ENCODE measurements at places on chromosomes 13 and 19.
A peak's percentile ranks its signal among the peaks of the same experiment; 100 is the strongest.

GRCh38 chr13:90710164-90710759 is 637.2 kb upstream of the MIR17HG start:
- no peak for DNase-seq

- peak; percentile 69 for DNase-seq
Measured at GRCh38 chr19:36009220-36009619, 607 bp upstream of the SYNE4 start.

- DNase-seq, result no peak
Measured at GRCh38 chr19:49949742-49950589, 11.0 kb downstream of the SIGLEC11 start.

DNA sequence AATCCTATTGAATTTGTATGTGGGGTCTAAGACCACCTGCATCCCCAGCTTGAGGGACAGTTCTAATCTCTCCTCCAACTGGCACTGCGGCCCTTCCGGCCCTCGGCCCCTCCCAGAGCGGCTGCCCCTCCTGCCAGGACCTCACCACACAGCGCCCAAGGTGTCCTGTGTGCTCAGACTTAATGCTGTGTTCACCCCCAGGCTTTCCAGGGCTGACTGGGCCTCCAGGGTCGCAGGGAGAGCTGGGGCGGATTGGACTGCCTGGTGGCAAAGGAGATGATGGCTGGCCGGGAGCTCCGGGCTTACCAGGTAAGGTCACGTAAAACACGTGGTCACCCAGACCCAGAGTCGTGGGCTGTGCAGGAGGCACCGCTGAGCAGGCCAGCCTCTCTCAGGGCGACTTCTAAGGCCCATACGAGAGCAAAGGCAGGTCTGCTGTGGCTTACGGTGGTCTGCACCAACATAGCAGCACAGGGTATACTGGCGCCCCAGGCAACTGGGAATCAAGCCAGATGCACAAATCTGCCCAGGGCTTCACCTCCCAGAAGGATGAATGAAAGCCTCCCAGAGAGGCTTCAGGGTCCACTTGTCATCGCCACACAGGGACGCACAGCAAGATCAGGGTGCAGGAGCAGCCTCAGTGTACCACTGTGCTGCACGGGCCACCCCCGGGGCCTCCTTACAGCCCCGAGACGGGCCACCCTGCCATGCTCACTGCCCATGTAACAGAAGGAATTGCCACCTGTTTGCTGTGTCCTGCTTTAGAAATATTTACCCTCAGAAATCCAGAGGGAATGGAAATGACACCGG is 69.4 kb downstream of the RAB20 start:
- no peak for DNase-seq

GRCh38 chr13:97395447-97396136 is 38.4 kb upstream of the RAP2A start:
- DNase-seq, result no peak

- no peak for DNase-seq
Measured at GRCh38 chr13:44431150-44431549, 57.5 kb downstream of the SERP2 start.

- DNase-seq, result no peak
Measured at GRCh38 chr13:79307433-79307861, 98.6 kb downstream of the RBM26 start.

GRCh38 chr13:54492995-54493394 is 1464.4 kb downstream of the OLFM4 start:
- DNase-seq, result no peak

- no peak for DNase-seq
Measured at GRCh38 chr19:13819238-13819637, 24.0 kb downstream of the ZSWIM4 start.

DNA sequence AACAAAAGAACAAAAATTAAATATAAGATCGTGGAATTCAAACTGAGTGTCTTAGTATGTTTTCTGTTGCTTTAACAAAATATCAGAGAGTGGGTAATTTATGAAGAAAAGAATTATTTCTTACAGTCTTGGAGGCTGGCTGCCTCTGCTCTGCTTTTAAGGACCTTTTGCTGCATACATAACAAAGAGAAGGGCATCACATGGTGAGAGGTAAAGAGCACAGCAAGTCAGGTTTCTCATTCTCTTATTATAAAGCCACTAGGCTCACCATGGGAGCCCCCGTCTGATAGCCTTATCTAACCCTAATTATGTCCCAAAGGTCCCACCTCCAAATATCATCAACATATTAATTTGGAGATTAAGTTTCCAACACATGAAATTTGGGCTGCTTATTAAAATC is 231.3 kb downstream of the SLITRK6 start:
- DNase-seq, result no peak

DNA sequence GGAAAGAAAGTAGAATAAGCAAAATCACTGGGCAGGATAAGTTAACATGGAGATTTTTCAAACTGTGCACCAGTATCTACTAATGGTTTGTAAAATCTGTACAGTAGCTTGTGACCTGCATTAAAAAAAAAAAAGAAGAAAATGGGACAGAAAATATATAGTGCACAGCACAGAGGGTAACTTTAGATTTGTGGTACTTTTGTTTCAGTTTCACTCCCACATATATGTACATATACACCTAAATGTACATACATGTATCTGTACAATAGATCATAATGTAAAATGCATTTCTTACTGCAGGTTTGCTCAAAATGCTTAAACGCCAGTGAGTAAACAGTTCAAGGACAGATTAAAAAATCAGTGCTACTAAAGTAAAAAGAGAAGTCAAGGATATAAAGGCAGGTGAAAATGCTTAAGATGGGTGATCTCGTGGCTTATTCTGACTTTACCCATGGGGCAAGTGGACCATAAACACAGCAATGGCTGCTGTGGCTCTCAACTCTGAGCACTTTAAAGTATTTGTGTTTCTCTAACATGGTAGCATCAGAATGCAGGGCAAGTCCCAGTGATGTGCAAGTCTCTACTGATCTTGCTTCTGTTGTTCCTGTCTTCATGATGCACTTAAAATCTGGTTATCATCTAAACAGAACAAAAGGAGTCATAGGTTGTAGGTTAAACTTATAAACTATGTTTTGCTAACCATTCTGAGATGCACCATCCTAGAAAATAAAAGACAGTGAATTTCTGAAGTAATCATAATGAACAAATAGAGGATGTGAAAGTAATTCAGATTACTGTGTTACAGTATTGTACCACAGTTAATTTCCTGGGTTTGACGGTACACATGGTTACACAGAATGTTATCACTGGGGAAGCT is 112.3 kb downstream of the MIPEP start:
- DNase-seq, result no peak

GRCh38 chr19:32098968-32099367 is 246.4 kb upstream of the ZNF507 start:
- DNase-seq, result no peak

GRCh38 chr19:35774274-35775045 is 904 bp upstream of the ARHGAP33 start:
- no peak for DNase-seq

- peak; percentile 85 for DNase-seq
Measured at GRCh38 chr19:48837051-48837524, 797 bp upstream of the HSD17B14 start.

GRCh38 chr19:35491836-35492360 is 1.6 kb upstream of the KRTDAP start:
- no peak for DNase-seq

- no peak for DNase-seq
Measured at GRCh38 chr13:34654647-34655046, 287.4 kb upstream of the NBEA start.

- peak; percentile 99 for DNase-seq
Measured at GRCh38 chr19:55674841-55675660, at the start of gene EPN1. EPN1 (plus strand) TSS chr19:55675226; CDS start chr19:55678628, 3,402 bp downstream.

DNA sequence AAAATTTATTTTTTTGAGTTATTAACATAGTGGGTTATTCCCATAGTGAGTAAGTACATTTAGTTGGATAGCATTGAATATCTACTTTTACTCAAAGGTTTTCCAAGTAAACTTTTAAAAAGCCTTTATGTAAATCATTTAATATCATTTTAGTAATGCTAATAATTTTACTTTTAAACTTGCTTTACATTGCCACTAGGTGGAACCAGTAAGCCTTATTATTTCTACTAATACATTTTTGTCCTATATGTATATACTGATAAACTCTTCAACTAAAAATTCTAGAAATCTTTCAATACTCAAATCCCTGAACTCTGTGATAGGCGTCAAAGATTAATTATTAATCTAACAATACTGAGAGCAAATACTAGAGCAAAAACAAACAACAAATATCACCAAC is 1709.2 kb upstream of the PCDH20 start:
- DNase-seq, result no peak

- DNase-seq, result no peak
Measured at GRCh38 chr19:18428173-18428786, 9.1 kb downstream of the SSBP4 start.

GRCh38 chr19:6767357-6768235 is at the start of gene SH2D3A:
SH2D3A (minus strand) TSS chr19:6767435; CDS start chr19:6763748, 3,687 bp downstream.
- peak; percentile 97 for DNase-seq

DNA sequence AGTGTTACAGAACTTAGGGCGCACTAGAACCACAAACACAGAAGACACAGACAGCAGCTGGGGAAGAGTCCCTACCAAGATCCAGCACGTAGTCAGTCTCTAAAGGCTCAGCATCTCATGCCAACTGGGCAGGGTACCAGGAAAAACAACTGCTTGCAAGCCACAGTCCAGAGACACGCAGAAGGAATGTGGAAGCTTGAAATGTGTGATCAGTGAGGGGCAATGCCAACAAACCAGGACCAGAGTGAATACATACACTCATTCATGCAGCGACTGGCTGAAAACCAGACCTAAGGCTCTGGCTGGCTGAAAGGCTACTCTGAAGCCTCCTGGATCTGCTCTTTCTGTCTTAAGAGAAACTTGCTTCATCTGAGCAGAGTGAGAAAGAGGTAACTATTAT is 1484.8 kb downstream of the EFNB2 start:
- DNase-seq, result no peak

DNA sequence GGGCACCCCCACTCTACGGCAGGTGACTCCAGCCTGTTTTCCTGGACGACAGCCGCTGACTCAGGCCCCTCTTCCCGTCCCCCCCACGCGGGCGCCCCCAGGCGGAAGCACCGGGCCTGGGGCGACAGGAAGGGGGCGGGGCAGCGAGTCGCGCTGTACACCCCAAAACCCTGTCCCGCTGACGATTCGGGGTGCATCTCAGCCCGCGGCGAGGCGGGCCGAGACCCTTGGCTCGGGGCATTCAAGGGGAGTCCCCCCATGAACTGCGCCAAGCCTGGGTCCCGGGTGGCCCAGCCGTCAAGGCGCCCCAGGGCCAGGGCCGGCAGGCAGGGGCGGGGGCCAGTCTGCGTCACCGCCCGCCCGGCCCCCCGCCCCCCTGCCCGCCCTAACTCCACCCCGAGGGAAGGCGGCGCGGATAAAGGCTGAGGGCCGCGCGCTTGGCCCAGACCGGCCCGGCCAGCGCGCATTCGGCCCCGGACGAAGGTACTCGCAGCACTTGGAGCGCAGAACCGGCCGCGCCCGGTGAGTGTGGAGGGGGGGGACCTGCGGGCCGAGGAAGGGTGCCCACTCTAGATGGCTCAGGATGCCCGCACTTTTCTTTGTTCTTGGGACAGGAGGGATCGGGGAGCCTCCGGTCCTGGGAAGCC is at the start of gene MIDN:
Gene MIDN (plus strand): TSS at position 445 of the 647 bp plus-strand sequence. CDS start 1,714 bp downstream, outside the sequence.
- peak; percentile 76 for DNase-seq

GRCh38 chr13:114128624-114129522 is 3.5 kb downstream of the RASA3 start:
- DNase-seq, result peak; percentile 96

DNA sequence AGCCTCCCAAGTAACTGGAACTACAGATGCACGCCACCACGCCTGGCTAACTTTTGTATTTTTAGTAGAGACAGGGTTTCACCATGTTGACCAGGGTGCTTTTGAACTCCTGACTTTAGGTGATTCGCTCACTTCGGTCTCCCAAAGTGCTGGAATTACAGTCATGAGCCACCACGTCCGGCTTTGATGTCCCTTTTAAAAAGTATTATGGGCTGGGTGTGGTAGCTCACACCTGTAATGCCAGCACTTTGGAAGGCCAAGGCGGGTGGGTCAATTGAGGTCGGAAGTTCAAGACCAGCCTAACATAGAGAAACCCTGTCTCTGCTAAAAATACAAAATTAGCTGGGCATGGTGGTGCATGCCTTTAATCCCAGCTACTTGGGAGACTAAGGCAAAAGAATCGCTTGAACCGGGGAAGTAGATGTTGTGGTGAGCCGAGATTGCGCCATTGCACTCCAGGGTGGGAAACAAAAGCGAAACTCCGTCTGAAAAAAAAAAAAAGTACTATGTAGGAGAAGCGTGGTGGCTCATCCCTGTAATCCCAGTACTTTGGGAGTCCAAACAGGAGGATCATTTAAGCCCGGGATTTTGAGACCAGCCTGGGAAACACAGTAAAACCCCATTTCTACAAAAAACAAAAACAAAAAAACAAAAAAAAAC is 22.8 kb upstream of the ERVV-1 start:
- DNase-seq, result no peak

DNA sequence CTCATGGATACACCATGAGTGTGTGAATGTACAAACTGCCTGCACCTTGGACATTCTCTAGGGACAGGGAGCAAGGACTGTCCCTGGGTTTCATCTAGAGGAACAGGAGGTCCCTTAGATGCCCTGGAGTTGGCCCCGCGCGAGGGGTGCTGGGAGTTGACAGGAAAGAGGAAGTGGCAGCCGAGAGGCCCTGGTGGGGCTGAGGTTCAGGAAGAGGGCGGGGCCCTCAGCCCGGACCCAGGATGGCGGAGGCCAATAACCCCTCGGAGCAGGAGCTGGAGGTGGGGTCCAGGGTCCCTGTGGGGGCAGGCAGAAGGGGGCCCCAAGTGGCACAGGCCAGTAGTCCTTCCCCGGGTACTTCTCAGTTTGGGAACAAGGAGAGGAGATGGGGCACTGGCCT is 6.9 kb downstream of the PKN1 start:
- peak; percentile 90 for DNase-seq

DNA sequence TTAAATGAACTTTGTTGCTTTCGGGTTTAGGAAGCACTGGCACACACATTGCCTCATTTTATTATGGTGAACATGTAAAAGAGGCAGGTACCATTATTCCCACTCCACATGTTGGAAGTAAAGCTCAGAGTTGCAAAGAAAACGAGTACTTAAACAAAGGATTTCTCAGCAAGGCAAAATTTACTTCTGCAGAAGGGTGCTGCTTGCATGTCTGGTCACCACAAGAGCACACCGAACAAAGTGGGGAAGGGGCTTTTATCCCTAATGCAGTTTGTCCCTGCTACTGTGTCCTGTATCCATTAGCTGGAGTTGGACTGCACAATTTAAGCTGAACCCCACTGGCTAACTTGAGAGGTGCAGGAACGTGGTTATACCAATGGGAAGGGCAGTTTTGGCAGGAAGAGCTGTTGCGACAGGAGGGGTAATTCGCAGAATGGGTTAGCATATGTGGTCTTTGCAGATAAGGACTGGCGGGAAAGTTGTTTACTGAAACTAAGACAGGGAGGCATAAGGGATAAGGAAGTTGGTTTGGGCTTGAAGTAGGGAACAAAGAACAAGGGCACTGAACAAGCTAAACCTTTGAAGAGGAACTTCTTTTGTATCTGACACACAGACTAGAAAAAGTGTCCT is 545.5 kb downstream of the UQCRFS1 start:
- no peak for DNase-seq

DNA sequence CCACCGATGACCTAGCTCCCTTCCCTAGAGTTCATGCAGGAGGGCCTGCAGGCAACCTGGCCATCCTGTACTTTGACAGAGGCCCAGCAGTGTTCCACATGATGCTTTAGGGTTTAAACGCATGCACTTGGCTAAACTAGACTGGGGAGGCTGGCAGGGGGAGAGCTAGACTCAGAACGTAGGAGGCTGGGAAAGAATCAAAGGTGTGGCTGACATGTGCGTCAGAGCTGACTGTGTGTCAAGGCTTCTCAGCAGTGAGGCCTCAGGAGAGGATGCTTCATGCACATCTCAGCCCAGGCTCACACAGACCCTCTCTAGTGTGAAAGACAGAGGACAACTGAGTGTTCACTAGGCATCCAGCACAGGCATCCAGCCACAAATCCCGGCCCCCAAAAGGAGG is 28.7 kb downstream of the DNMT1 start:
- no peak for DNase-seq

- DNase-seq, result no peak
Measured at GRCh38 chr13:110240352-110240751, 66.6 kb downstream of the COL4A1 start.

Data from activated CD4-positive, alpha-beta memory T cell treated with anti-CD3 and anti-CD28 coated beads for 36 hours (primary cell).